Upper lobe of right lung (tissue), 1 donor: ENCODE measurements at places on chromosomes 3 and 15.

DNA sequence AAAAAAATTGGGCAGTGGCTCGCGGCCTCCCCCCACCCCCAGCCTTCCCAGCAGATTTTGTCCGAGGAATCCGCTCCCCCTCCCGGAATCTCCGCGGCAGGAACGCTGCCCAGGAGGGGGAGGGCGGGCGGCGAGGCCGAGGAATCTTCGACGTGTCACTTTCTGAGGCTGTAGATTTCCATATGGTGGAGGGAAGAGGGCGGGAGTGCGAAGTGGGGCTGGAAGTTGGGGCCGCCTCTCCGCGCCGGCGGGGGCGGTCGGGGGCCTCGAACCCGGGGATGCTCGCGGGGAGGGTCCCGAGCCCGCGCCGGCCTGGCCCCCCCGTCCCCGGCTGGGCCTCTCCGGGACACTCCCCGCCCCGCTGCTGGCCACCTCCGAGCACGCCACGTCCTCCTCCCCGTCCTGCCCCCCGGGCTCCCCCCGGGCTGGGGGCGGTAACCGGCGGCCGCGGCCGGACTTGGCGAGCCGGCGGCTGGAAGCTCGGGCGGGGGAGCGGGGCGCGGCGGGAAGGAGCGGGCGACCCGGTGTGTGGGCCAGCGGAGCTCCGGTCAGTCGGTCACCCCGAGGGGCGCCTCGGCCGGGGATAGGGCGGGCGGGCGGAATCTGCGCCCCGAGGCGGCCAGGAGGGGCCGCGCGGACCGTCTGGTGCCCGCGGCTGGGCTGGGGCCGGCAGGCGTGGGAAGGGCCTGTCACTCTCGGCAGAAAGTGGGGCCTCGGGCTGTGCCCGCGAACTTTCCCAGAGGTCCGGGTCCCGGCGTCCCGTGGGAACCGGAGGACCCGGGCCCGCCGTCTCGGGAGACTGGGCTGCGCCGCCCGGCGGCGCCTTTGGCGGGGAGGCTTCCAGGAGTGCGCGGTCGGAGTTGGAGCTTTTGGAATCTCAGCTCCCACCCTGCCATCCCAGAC lies 951 bp downstream of the FNDC3B start:
- peak; percentile 95 for DNase-seq

DNA sequence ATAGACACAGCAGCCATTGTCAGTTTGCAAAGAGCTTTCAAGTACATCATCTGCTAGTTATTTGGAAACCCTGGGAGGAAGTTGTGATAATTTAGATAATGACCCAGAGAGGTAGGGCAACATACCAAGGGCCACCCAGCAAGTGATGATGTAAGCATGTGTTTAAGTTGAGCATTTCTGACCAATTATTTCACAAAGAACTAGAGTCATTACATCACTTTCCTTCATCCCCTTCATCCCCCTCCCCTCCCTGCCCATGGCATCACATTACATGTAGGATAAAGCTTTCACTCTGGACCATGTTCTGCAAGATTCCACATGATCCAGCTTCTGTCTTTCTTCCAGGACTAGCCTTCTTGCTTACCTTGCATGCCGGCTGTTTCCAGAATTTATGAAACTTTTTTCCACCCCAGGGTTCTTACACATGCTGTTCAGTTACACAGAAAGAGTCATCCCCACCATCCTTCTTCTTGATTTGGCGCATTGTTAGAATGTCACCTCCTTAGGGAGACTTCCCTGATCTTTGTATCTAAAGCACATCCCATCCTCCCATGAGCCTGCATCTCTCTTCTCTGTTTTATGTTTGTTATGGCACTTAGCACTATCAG lies 71.3 kb downstream of the PTPRG start:
- DNase-seq, result no peak

- no peak for DNase-seq
Observed at GRCh38 chr3:9019259-9019961, 56.1 kb upstream of the RAD18 start.

GRCh38 chr3:60770532-60770931 lies 480.7 kb downstream of the FHIT start:
- DNase-seq, result no peak

- no peak for DNase-seq
Observed at GRCh38 chr3:150868282-150868681, 37.0 kb downstream of the MINDY4B start.

GRCh38 chr3:27680517-27681246 lies 41.4 kb downstream of the EOMES start:
- no peak for DNase-seq

DNA sequence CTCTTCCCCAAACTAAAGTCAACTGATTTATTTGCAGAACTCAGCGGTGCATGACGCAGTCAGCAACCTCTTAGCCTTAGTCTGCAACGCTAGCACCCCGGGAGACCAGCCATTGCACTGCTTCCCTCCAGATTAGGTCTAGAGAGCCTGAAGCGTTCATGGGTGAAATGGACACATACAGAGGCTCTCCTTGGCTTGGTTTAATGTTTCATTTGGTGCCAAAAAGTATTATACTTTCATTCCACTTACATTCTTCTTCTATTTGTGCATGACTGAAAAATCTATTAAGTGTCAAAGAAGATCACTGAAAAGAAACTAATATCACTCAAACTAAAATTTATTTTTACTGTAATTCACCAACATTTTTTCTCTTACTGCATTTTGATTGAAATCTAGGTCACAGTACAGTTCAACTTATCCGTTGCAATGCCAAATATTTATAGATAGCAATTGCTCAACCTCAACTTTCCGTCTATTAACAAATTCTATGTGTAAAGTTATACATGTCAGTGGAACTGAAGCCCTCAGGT lies 116.2 kb downstream of the ROBO1 start:
- no peak for DNase-seq

- peak; percentile 94 for DNase-seq
Observed at GRCh38 chr3:10026084-10026890, at the start of gene FANCD2. TSS of gene FANCD2 (plus strand) at chr3:10026437. CDS start at chr3:10028658, 2,221 bp downstream.

- peak; percentile 69 for DNase-seq
Observed at GRCh38 chr3:119084371-119085069, 49.9 kb upstream of the IGSF11 start.

GRCh38 chr15:89675606-89676005 lies 3.6 kb downstream of the PLIN1 start:
- DNase-seq, result no peak

DNA sequence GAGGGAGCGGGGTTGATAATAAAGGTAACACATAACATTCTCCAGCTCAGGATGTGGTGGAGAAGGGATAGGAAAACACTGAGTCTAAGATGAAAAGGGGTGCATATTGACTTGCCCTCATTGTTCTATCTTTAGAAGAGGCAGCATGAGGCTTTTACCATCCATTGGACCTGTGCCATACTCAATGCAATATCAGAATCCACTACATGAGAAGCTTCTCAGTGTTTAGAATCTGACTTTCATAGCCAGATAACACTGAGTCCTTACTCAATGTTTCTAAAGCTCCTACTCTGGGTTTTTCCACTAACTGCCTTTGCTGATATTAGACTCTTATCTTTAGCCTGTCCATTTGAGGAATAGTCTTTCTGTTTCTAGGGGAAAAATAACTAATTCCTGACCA lies 24.3 kb upstream of the GADL1 start:
- no peak for DNase-seq

DNA sequence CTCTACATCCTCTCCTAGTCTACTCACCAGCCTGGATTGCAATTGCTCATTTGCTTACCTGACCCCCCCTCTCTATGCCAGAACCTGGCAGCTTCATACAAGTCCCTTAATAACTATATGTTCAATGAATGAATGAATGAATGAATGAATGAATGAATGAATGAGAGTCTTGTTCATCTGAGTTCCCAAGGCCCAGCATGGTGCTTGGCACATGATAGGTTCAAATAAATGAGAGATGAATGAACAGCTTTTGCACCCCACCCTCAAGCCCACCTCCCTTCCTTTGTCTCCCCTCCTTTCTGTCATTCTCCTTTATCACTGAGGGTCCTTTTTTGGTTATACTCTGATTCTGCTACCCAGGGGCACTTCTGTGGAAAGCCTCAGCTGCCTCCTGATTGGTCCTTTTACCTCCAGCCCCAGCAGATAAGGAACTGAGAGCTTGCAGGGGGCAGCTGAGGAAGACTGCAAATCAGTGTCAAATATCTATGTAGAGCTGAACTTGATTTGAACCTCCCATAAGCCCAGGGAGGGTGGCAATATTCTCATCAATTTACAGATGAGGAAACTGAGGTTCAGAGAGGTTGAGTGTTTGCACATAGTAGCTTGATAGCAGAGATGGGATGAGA lies 54.1 kb upstream of the CHRNB4 start:
- DNase-seq, result no peak

GRCh38 chr3:184716622-184717398 lies 4.9 kb upstream of the MAGEF1 start:
- no peak for DNase-seq
